Psoas muscle (tissue), 8 donors: ENCODE measurements at places on chromosomes 6 and 20. TPM values are rescaled to one million over a fixed set of nuclear protein-coding genes. Genes with fewer than 3 reads are reported as not detected.

Gene TCP1
- 228 TPM for total RNA-seq

GRCh38 chr6:89117211-89118108, at the start of gene SRSF12:
Gene SRSF12 (minus strand): TSS chr6:89118071. CDS start chr6:89117887, 184 bp downstream.
- peak; percentile 66 for DNase-seq

Gene KCNQ2
- total RNA-seq = 0.19 TPM

- no peak for DNase-seq
Observed at GRCh38 chr6:139533573-139534471, 159.4 kb upstream of the CITED2 start.

Gene COQ3
- 15.8 TPM for total RNA-seq
